ENCODE measurements at places on chromosomes 13 and 19.

DNA sequence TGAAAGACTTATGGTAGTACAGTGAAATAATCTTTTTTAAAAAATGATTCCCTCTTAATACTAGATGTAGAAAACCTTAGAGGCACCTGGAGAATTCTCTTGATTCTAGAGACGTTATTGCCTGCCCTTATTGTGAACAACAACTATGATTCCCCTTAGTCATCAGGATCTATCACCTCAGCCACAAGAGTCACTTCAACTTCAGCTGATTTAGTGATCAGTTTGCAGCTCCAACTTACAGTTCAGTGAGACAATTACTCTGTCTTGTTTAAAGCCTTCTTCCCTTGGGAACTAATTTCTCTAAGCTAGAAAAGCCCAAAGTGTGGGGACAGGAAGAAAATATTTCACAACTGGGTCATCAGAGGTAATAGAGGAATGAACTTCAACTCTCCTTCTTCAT, 254.3 kb upstream of the SLITRK1 start:
- DNase-seq: no peak

DNA sequence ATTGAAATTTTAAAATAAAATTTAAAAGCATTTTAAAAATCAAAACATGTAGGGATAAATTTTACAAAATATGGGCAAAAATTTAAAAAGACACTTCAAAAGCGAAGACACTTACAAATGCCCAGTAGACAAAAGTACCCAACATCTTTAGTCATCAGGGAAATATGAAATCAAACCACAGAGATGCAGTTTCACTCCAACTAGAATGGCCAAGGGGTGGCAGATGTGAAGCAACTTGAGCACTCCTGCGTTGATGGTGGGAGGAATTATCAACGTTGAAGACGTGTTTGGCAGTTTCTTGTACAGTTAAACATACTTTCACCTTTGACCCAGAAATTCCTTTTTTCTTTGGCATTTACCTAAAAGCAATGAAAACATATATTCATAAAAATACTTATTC, 518.0 kb upstream of the SGCG start:
- no peak for DNase-seq

DNA sequence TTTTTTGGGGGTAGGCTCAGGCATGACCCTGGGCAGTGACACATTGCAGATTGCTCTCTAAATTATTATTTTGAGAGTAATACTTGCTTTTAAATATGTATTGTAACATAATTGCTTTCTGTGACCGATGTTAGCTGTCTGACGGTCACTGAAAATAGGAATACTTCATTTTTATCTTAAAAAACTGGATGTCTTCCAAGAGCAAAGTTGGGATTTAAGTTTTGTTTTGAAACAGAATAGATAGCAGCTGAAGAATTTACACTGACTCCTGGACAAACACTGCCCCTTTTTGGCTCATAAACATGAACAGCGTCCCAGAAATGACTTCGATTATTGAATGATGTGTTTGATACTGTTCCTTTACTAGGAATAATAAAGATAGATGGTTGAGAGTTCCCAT, 535.9 kb downstream of the GPC5 start:
- DNase-seq: no peak

DNA sequence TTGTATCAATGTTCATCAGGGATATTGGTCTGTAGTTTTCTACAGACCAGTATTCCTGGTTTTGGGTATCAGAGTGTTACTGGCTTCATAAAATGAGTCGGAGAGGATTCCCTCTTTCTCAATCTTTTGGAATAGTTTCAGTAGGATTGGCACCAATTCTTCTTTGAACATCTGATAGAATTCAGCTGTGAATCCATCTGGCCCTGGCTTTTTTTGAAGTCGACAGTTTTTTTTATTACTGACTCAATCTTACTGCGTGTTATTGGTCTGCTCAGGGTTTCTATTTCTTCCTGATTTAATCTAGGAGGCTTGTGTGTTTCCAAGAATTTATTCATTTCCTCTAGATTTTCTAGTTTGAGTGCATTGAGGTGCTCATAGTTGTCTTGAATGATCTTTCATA, 11.4 kb downstream of the TEX26 start:
- DNase-seq: no peak

DNA sequence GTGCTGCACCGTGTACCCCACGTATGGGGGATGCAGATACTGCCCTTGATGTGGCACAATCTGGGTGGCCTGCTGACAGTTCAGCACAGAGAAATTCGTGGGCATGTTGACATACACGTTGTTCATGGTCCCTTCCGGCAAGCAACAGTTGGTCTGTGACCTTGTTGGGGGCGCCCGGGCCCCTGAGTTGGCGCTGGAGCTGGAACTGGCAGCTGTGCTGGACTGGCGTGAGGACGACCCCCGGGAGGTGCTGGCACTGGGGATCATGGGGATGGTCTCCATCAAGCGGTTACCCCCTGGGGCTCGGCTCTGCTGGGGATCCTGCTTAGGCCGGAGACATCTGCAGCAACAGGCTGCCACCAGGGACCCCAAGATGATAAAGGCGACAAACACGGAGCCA, 5.2 kb downstream of the SHISA2 start:
- DNase-seq: no peak

DNA sequence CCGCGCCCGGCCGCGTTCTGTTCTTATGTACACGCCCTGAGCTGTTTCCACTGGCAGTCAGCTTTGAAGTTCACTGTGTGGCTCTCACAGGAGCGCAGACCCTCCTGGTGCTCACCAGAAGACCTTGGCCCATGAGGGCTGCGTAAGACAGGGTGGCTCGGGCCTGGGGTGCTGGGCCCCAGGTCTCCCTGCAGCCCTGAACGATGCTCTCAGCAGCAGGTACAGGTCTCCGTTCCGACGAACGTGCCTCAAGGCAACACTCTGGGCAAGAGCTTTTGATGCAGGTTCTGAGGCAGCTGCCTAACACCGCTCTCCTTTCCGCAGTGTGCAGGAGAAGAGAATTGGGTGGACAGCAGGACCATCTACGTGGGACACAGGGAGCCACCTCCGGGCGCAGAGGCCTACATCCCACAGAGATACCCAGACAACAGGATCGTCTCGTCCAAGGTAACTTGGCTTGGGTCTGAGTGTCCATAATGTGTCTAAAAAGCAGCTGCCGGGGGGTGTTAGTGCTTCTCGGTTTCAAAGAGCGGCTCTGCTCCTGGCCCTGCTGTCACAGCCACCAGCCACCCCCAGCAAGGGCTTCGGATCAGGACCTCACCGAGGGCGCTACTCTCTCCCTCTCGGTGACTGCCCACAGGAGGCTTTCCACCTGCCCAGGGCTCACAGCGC, 95.1 kb downstream of the ATP11A start:
- no peak for DNase-seq

DNA sequence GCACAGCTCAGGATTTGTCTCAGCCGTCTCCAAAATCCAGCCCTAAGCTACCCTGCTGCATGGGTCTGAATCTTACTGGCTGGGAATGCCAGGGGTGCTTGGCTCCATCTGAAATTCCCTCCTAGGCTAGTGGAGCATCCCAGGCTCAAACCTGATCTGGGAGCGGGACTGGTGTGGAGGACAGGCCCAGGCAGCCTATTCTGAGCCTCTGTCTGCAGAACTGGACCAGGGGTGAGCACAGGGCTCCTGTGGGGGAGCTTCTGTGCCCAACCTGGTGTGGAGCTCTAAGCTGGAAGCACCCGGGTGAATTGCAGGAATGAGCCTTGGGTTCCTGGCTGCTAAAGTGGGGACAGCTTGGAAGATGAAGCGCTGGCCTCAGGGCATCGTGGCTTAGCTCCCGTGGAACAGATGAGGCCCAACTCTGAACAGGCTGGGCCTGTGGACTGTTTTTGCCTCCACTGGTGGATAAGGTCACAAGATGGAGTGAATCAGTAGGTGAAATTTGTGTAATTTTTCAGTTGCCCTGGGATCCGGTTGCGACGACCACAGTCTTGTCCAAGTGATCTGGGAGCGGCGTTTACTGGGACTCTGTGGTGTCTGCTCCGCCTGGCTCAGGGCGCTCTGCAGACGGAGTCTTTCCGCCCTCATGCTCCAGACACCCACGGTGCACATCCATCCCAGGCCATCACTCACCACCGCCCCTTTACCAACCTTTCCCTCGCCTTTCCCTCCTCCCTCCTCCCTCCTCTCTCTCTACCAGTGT, 79.5 kb downstream of the TEX29 start:
- no peak for DNase-seq

- no peak for DNase-seq
Observed at GRCh38 chr19:39419003-39419402, 6.5 kb downstream of the PLEKHG2 start.

DNA sequence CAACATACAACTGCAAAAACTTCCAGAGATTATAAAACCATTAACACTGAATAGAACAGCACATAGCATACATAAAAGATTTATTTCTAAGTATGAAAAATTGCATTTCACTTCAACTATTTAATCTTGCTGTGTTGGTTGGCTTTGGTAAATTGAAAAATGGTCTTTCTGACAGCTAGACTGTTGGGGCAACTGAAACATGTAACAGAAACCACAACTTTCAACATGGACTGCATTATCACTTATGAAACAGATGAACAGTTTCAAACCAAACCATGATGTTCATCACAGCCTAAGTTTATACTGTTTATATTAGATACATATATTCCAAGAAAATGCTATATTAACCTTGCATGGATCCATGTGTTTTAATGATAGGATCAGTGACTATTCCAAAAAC, 324.1 kb upstream of the PCDH9 start:
- DNase-seq: no peak

GRCh38 chr19:1512671-1513498, at the start of gene ADAMTSL5:
Gene ADAMTSL5 (minus strand): TSS chr19:1513019. CDS start chr19:1510943, 2,076 bp downstream.
- DNase-seq: no peak

- DNase-seq: no peak
Observed at GRCh38 chr13:30165796-30166195, 141.6 kb downstream of the KATNAL1 start.

DNA sequence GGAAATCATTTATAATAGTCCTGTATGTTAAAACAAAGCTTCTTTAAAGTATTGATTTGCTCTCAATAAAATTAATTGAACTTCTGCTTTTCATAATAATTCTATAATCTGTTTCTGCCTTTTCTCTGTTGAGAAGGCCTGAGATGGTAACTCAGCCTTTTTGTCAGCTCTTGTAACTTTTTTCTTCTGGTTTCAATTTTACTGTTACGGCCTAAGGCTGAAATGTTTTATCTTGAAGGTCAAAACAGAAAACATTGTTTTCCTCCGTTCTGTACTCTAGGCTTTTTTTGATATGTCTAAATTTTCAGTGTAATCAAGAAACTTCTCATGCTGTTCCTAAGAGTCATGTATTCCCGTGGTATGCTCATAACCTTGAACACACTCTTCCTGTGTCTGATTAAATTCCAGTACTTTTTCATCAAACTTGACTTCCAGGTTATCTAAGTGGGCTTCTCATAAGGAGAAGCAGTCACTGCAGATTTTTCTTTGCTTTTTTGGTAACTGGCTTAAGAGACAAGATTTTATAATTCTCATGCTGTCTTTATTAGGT, 7.6 kb upstream of the NAXD start:
- DNase-seq: no peak

GRCh38 chr19:47158367-47158791, 27.7 kb downstream of the SAE1 start:
- DNase-seq: no peak

DNA sequence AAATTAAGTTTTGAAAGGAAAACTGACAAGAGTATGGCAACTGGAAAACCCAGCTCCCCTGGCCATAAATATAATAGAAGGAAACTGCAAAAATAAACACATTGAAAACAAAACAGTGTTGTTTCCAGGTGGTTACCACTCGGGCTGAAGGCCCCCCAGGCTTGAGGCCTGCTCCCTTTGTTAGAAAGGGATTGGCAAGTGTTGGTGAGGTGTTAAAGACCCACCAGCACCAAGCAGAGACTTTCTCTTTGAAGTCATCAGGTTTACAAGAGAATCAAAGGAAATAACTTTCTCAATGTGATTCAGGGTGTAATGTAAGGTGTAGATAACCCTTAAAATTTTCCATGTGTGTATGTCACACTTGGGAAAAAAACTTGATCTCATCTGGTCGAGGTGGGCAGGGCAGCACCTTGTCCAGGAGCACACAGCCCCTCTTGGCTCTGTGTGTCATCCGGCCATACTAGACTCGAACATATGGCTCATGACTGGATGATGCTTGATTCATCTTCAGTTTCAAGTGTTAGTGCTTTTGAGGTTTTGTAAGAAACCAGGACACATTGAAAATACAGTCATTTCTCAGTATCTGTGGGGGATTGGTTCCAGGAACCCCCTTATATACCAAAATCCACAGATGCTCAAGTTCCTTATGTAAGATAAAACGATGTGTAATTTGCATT, 7.8 kb downstream of the ACTN4 start:
- DNase-seq: no peak

GRCh38 chr13:28340272-28340793, 154.6 kb downstream of the FLT1 start:
- DNase-seq: no peak

- DNase-seq: no peak
Observed at GRCh38 chr13:29436721-29437280, 158.7 kb downstream of the SLC7A1 start.

DNA sequence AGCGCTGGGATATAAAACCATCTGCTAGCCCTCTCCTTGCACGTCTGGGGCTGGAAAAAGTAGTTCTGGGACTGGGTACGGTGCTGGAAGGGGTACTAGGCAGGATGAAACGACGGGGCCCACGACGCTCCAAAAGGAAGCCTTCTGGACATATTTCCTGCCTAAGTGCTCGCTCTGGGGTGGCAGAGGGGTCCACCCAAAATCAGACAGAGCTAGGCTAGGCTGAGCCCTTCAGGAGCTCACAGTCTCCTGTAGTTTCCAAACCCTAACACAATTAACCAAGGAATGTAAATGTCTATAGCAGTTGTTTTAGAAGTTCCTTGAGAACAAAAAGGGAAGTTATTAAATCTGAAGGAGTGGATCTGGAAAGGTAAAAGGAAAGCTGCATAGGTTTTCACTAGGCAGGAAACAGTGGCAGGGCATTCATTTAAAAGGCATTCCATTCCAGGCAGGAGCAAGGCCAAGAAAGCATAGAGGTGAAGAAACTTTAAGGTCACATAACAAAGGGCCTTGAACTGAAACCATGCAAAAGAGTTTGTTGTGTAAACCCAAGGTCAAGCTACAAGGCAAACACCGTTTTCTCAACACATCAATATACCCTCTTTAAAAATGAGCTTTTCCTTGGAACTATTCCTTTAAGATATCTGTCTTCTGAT, 634 bp upstream of the DIAPH3 start:
- no peak for DNase-seq

DNA sequence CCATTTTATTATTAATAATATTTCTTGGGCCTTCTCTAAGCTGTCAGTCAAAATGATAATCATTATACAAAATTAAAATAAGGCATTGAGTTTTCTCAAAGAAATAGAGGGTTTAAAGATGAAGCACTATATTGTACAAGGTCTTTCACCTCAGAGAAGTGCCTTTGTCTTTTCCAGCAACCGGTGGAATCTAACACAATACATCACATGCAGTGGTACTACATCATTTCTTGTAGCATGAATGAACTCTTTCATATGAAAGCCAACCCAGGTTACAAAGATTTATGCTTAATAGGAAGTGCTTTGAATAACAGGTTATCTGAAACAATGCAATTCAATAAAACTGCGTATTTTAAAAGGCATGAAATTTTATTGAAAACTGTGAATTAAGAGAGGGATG, 1620.8 kb downstream of the PCDH9 start:
- no peak for DNase-seq
